Suprapubic skin (tissue), 4 donors: ENCODE measurements at places on chromosomes 3 and 15.

DNA sequence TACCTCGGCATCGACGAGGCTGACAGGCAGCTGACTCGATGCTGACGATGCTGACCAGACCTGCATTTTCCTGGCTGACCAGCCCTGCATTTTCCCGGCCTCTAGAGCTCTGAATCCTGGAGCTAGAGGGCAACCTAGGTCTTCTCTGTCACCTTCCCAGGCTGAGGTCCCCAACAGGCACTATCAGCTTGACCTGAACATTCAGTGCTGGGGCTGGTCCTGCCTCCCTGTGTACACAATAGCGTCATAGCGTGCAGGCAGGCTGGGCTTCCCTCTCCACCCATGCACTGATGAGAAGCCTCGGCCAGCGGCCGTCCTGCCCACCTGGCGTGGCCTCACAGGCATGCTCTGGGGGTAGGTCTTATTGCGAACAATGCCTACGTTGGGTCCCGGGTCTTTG lies 62.3 kb upstream of the SNRPA1 start:
- DNase-seq: no peak

- no peak for DNase-seq
These were observed 46.0 kb downstream of the FSIP1 start for GRCh38 chr15:39736412-39737195.

DNA sequence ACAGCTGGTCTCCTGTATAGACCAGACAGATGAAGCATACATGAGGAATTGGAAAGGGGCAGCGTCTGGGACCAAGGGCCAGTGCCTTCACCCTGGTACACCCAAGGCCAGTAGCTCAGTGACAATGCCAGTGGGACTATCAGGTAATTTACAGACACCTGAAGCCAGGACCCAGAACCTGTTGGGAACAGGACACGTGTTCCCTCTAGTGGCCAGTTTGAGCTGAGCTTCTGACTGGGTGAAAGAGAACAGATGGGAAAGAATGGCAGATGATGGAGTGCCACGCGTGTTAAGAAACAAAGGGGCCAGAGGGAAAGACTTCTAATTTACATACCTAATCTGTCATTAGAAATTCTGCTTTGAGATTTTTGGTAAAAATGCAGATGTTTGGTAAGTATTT lies 5.1 kb upstream of the SLC25A38 start:
- DNase-seq: no peak

- DNase-seq: peak; percentile 74
These were observed 45.8 kb upstream of the TRA2B start for GRCh38 chr3:185983495-185984141.

DNA sequence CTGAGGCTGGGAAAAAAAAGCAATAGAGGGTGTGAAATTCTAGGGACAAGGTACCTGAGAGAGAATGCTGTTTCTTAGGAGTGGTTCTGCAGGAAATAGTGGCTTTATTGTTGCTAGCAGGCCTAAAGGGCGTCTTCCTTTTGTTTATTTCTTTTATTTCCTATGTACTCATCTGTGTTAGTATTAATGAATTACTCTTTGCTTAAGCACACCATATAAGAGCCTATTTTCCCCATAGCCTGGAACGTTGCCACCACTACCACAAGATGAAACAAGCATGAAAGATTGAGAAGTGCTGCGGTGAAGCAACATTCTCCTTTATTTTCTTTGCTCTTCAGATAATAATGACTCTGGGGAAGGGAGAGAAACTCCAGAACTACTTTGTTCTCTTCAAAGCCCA lies 21.3 kb upstream of the GOLIM4 start:
- DNase-seq: no peak

- no peak for DNase-seq
These were observed 55.4 kb upstream of the SEC13 start for GRCh38 chr3:10376353-10376752.

GRCh38 chr3:99317201-99317600 lies 321.2 kb upstream of the COL8A1 start:
- no peak for DNase-seq
